ENCODE measurements at places on chromosomes 5 and 9.

- DNase-seq: no peak
Observed at GRCh38 chr9:81717061-81717746, 27.9 kb upstream of the TLE1 start.

DNA sequence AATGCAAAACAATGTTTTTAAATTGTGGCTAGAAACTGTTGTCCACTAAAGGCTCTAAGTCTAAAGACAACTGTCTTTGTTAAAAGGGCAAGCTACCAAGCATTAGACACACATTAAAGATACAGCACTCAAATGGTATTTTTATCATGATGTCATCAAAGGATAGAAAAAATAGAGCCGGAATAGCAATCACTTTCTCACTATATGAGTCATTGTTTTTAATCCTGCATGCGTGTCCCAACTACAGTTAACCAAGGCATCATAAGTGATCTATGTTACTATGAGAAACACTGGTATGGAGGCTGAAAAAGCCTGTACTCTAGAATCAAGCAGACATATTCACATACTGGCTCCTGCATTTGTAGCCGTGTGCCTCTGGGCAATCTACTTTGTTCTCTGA is 1.9 kb upstream of the PJA2 start:
- DNase-seq: peak; percentile 95

DNA sequence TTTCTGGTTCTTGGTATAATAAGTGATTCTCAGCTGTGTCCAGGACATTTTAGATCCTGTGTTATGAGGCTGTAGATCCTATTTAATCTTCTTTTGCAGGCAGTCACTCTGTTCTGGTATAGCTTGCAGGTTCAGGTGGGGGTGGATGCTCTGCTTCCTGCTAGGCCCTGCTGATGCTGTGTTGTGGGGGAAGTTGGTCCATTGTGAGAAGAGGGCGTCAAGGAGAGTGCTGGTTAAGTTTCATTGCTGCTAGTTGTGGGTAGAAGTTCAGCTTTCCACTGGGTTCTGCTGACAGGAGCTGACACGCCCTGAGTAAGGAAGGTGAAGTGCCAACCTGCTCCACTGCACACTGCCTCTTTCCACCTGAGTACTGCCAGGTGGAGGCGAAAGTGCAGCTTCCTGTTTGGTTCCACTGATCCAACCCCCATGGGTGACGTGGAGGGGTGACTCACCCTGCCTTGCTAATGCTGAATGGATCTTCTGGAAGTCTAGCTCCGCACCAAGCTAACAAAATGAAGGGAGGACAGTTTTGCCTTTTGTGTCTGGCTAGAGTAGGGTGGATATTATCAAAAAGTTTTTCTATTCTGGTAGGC is 16.3 kb downstream of the NMRK1 start:
- DNase-seq: peak; percentile 31

DNA sequence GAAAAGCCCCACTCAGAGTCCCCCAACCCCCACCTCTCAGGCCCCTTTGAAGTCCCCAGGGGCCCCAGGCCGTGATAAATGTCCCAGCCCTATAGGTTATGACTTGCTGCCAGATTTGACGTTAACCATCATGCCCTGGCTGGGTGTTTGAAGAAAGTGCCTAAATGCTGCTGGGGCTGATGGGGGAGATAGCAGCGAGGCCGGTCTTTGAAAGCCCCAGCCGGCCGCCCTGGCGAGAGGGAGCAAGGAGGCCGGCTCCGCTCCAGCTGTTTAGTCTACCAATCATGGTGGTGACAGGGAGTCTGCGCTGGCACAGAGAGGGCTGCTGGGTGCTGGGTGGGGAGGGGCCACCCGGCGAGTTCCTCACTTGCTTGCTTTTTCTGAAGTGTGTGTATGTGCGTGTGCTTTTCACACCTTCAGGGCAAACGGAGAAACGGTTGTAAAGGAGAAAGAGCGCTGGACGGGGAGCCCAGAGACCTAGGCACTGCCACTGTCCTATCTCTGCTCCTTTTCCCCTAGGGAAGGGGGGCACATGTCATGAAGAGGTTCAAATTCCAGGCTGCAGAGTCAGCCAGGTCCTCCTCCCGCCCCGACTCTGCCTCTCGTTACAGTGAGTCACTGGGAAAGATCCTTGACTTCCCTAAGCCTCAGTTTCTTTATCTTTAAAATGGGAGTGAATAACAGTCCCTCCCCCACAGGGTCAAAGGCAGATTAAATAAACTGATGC is 126.1 kb upstream of the HAND1 start:
- DNase-seq: peak; percentile 36

DNA sequence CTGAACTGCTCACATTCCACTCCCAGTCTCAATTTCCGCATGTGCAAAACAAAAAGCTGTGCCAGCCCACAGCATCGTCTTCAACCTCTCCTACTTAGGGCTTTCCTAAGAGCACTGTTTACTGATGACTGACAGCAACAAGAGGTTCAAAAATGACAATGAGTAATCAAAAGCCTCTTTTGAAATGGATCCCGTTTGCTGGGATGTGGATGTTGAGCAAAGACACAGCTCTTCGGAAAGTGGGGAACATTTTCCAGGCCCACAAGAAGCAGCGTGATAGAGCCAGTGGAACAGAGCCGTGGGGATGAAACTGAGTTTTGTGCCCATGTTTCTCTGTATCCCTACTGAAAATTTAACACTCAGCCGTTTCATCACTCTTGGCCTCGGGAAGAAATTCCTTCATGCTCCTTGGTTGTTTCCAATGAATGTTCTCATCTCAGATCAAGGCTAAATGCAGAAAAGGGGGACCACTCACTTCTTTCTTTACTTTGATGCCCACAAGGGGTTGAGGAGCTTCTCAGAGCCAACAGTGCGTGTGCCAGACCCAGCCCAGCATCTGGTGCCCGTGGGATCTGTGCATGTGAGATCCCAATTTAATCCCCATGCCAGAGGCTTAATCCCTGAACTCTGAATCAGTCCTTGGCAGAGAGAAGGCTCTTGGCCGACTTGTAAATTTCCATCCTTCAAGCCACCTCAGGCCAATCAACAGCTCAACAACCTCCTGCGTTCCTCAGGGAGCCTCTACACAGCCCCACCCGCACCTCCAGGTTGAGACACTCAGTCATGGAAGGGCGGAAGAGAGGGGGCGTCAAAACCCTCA is 230.2 kb upstream of the DAPK1 start:
- no peak for DNase-seq

DNA sequence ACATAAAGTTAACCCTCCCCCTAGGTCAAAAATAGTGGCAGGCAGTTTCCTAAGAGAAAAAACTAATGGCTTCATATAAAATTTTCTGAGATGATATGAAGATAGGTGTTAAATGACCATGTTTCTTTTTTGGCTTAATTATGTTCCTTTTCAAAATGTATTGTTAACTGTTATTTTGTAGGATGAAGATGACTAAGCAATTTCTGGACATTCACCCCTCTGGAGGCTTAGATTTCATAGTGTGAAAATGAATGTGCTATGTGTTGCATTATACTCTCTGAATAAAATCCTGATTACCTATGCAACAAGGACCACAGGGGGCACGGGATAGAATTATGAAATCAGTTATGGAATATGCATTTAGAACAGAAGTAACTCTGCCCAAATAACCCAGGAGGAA is 233.5 kb downstream of the MRPS30 start:
- no peak for DNase-seq

DNA sequence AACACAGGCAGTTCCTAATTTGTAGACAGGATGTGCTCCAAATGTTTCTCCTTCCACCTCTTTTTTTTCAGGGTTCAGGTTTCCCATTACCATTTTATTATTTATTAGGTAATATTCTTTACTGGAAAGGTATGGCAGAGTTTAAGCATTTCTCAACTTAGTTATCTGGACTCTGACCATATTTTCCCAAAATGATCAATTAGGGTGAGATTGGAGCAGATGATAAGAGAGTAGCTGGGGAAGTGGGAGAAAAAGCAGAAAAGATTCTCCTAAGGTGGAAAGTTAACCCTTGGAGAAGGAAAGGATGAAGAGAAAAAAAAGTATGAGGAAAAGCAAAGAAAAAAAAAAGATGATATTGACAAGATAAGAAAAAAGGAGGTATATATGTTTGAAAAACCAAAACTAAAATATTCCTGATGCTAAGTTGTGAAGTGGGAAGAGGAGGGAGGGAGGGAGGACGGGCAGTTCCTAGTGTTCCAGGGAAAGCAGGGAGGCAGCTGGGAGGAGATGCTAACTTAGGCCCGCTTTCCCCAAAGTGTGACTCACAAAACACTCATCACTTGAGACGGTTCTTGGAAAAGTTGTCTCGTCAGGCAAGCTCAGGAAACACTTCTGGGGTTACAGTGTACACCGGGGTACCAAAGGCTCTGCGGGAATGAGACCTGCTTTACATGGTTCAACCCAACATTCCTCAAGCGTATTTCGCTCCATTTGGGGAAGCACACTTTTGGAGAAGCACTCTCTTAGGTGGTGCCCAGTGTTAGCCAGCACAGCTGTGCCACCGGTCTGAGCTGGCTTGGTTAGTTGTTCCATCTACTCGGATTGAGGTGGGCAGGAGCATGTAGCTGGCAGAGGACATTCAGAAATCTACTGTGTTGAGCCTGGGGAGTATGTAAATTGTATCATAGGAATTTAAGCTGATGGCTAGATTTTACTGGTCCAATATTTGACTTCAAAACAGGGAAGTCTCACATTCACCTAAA is 35.1 kb downstream of the B4GALT1 start:
- peak; percentile 80 for DNase-seq

DNA sequence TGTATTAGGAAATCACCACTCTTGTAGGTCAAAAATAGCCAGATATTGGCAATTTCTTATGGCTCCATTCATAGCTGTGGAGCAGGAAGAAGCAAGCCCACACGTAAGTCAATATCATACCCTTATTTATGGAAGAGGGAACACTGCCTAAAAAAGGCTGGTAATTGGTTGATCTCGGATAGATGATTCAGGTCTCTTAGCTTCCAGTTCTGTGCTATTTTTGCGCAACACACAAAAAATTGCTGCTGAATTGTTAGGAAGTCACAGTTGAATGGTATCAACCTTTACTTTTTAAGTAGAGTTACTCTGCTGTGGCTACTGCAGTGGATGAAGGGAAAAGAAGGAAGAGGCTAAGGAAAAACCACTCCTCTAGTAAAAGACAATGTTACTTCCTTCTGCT is 168.8 kb downstream of the ARHGAP26 start:
- peak; percentile 34 for DNase-seq

- DNase-seq: no peak
Observed at GRCh38 chr9:36897019-36897418, 137.0 kb downstream of the PAX5 start.

- DNase-seq: peak; percentile 28
Observed at GRCh38 chr9:83472764-83473163, 65.4 kb downstream of the FRMD3 start.

GRCh38 chr5:32325062-32325461 is 12.3 kb upstream of the MTMR12 start:
- peak; percentile 51 for DNase-seq

Data from cardiac fibroblast (primary cell).